HT-29 (cell line): ENCODE measurements at places on chromosomes 7 and 10. TPM values are rescaled to one million over a fixed set of nuclear protein-coding genes. Genes with fewer than 3 reads are reported as not detected.
A peak's percentile ranks its signal among the peaks of the same experiment; 100 is the strongest.

DNA sequence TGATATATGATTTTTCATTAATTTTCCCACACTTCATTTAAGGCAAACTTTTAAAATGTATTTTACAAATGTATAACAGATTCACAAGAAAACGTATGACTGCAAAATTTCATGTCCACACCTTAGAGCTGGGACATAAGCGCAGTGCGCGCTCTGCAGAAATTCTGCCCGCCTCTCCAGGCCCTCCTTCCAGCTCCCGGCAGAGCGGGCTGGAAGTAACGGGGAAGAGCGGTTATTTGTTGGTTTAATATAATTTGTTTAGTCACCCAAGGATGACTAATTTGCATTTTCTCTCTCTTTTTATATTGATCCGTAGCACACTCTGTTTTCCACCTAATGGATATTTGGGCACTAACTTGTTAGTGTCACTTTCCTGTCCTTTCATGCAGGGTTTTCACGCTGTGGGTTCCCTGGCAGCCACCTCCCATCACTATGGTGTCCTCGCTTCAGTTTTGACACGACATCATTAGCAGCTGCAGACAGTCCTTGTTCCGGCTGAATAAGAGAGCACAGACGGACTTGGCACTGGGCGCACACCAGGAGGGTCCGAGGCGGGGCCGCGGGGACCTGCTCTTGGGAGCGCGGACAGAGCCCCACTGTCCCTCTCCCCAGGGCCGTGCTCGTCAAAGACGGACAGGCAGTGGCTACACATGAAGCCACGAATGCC is 129.2 kb upstream of the SEC61G start:
- DNase-seq = no peak

GRCh38 chr7:25665374-25665773 is 437.1 kb upstream of the NPVF start:
- DNase-seq = no peak

COL26A1 gene
- total RNA-seq = not detected in 2 replicates

PDE6C gene
- not detected in 2 replicates for total RNA-seq

TSPAN12 gene
- total RNA-seq = 32.6 and 40.4 TPM in 2 replicates

- no peak for DNase-seq
These were observed 2.5 kb upstream of the ITIH2 start for GRCh38 chr10:7700577-7701125.

DNA sequence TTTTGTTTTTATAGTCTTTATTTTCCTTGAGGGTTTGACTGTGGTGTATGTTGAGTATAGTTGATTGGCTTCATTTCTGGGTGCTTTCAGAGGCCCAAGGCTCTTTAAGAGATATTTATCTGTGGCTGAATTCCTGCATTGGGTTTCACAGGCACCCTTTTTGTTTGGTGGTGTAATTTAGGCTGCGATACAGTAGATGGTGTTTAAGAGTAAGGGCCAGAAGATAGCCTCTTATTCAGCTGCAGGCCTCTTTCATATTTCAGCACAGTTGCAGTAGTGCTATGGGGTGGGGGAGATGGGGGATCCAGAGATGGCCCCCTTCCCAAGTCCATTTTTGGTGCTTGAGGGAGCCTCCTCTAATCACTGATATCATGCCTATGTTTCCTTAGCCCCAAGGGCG is 69.7 kb downstream of the MGAM2 start:
- no peak for DNase-seq

DNA sequence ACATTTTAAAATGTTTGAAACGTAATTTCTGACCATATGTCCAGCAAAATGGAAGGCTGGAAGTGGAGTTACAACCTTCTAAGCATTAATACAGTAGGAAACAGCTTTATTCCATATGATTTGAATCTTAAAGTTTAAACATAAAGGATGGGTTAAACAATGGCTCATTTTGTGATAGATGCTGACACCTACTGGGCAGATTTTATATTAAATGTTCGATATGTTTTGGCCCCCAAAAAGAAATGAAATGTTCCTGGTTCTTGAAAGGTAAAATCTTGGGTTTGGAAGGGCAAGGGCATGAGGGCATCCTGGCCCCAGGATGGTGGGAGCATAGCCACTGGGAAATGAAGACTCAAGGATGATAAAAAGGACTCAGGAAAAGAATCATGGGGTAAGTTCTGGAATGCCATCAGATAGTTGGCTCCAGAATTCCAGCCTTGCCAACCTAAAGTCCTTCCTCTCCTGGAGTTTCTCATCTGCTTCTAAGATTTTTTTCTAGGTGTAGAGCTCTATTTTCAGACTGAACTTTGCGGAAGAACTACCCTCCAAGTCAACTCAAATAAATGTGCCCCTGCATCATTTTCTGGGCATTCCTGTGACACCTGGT is 34.6 kb upstream of the SLC35G1 start:
- DNase-seq = peak; percentile 42
